ENCODE measurements at places on chromosomes 7 and 10.

DNA sequence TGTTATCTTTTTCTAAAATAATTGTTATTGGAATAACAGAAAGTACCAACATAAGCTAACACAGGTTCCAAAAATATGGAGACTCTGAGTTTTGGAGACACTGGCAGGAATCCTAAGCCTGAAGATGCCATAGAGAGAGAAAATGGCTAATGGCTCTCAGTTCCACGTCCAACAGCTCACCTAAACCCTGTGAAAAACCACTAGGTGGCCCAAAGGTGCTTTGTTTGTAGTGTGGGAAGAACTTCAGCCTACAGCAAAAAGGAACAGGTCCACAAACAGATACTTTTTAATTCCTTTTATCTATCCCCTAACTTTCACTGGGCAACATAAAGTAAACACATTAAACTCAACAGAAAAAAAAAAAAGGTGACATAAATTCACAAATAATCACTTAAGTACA, 272.3 kb downstream of the SEMA3D start:
- DNase-seq = no peak

- DNase-seq = no peak
Observed at GRCh38 chr7:28984217-28984616, 26.1 kb upstream of the TRIL start.

- no peak for DNase-seq
Observed at GRCh38 chr10:116098411-116099022, 174.5 kb downstream of the GFRA1 start.

DNA sequence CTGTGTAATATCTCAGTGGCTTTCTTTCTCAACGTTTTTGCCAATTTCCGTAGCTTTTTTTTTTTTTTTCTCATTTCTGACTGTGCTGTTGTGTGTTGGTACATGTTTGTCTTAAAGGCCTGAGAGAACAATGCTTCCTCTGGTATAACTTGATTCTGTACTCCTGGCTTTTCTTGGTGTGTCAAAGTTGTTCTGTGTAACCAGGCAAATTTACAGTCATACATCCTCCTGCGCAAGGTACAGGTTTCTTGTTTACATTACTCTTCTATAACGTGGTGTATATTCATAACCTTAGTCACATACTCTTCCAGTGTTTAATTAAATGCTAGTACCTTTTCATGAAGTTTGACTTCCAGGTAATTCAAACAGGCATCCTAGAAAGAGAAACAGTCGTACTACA, 8.3 kb upstream of the ARHGAP12 start:
- no peak for DNase-seq

DNA sequence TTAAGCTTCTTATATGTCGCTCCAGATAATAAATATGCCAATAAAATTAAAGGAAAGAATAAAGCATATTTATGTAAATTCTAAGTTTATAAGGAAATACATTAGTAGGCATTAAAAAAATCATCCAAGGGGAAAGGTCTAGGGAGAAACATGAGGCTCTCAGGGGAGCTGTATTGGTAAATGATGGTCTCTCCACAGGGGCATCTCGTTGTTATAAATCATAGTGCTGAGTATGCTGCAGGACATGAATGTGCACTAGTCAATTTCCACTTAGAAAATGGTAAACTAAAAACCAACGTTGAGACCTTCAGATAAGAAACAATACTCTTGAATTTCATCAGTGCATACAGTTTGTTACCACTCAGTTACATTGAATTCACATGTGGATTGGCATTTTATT, 194.0 kb upstream of the AHR start:
- DNase-seq = no peak

- DNase-seq = no peak
Observed at GRCh38 chr7:139887992-139888481, 59.0 kb downstream of the TBXAS1 start.

DNA sequence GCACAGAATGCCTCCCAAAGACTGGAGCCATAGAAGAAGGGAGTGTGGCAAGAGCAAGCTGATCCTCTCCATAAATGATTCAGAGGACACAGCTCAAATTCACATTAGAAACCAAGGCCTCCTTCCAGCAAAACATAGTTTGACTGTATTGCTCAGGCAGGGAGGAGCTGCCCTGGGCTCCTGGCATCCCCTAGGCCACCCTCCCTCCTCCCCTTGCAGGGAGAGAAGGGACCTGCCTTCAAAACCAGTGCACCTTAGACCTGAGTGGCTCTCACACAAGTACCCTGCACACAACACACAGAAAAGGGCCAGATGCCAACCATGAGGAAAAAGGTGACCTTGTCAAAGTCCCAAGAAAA, 64.7 kb downstream of the CREB3L2 start:
- DNase-seq = no peak

- no peak for DNase-seq
Observed at GRCh38 chr10:124990671-124991625, 49.0 kb downstream of the ZRANB1 start.

- no peak for DNase-seq
Observed at GRCh38 chr7:96127746-96128145, 194.2 kb downstream of the SLC25A13 start.

DNA sequence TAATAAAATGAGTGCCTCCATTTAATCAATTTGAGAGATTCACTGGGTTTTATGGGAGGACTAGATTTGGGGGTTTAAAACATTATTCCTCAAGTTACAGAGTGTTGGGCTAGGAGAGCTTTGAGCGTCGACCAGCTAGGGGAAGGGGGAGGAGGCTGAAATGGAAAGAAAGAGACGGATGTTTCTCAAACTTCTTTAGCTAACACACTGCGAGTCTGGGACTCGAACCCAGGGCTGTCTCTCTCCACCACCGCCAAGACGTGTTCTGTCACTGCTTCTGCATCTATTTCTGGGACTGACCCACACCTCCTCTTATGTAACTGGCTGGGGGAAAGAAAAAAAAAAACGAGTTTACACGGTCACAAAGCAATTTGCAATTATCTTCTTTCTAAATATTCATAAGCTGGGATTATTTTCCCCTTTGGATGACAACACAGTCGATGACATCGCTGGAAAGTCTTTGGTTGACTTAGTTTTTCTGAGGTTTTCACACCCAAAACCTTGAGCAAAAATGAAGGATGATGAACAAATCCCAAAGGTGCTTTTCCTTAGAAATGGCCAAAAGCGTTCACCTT, 27.2 kb downstream of the CHST15 start:
- no peak for DNase-seq

GRCh38 chr10:52283174-52283573, 30.9 kb upstream of the DKK1 start:
- no peak for DNase-seq

DNA sequence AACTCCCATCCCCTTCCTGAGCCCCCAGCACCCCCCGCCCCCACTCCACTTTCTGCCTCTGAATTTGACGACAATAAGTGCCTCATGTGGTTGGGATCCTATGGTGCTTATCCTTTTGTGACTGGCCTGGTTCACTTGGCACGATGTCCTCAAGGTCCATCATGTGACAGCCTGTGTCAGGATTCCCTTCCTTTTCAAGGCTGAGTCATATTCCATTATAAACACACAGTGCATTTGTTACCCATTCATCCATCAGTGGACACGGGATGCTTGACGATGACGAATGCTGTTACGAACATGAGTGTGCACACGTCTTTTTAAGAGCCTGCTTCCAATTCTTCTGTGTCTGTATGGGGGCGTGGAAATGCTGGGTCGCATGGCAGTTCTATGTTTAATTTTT, 26.7 kb downstream of the SHH start:
- DNase-seq = no peak

DNA sequence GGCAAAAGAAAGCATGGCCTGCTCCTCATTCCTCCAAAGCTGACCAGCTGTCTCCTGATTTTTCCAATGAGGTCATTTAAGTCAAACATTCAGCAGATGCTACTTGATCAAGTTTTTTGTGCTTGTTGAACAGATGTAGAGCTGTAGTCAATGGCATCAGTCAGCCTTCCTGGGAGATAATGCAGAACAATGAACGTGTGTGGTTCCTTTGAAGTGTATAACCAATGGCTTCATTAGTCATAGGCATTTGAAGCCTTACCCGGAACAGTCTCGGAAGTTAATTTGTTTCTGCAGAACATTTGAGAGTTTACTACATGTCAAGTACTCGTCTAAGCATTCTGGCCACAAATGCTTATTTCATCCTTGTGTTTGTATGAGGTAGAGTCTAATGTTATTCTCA, 227.1 kb downstream of the ADRA2A start:
- DNase-seq = no peak

DNA sequence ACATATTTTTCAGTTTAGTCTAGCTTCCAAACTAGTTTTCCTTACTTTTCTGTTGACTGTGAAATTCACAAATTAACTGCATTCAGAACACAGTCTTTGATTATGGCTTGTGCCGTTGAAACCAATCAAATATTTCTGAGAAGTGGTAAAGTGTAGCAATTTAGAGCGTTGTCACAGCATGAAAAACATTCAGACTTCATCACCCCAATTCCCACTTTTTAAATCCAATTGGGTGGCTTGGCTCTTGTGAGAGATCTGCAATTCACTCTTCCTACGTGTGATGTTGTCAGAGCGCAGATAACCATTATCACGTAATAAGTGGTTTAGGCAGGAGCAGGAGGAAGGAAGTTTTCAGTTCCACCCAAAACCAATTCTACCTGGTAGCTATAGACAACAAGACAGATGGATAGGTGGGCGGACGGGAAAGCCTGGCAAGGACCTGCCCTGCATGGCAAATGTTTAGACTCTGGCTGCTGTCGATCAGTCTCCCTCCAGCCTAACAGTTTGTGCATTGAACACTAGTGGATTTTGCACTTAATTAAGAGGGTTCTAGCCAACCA, 8.9 kb downstream of the COBL start:
- no peak for DNase-seq

DNA sequence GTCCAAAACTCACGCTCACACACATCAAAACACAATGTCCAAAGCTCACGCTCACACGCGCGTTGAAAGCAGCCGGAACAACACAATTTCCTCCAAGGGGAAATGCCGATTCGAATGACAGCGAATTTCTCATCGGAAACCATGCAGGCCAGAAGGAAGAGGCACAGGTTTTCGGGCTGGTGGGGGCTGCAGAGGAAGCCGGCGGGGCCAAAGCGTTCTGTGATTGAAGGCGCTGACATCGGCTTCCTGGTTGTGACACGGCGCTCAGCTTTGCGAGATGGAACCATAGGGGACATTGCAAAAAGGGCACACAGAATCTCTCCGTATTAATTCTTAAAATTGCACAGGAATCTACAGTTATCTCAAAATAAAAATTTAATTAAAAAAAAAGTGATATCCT, 61.3 kb downstream of the FOXL3 start:
- DNase-seq = peak; percentile 43

DNA sequence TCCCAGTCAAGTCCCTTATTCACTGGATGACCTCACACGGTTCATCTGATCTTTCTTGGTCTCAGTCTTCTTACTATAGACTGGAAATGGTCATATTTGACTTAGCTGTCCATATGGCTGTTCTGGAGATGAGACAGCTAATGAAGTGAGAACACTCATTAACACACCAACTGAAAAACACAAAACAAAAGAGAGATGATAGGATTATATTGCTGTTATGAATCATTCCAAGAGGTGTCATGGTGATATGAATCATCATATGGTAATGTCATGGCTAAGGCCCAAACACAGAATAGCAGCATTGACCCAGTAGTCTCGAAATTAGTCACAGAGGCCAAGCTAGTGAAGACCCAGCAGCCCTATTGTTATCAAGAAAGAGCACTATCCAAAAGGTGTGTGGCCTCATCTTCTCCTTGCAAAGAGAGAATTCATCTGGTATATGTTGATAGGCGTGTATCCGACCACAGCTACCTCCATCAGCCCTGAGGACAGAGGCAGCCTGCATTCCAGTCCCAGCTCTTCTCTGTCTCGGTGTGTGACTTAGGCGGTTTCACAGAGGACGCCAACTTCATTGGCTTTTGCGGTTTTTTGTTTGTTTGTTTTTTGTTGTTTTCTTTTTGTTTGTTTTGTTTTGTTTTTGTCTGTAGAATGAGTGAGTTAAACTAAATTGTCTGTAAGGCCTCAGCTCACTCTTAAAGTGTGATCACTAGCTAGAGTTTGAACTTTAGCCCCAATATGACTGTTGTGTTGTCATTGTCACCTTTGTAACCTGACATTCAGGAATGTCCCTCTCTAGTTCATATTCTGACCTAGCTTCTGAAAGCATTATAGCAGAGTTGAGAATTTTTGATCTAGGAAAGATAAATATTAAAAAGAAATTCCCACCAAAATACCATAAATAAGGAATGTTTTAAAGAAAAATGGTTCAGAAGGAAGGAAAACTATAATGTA, 97.4 kb upstream of the PDCD4 start:
- DNase-seq = no peak

- no peak for DNase-seq
Observed at GRCh38 chr10:109105725-109106124, 817.6 kb downstream of the XPNPEP1 start.

GRCh38 chr10:22002591-22003176, 846 bp downstream of the DNAJC1 start:
- no peak for DNase-seq

DNA sequence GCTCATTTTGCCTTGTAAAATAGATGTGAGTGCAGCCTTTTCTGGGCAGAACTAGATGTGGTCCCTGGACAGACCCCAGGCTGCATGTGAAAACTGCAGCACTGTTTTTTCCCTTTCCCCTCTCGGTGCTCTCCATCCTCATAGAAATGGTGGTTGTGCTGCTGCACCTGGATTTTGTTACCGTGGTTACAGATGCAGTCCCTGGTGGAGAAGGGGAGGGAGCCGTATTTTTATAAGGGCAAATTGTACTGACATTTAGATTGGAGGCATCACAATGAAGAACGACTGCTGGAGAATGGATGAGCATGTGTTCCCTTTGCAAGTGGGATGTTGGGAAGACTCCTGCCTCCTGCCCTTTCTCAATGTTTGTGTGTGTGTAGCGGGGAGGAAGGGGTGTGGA, 469.9 kb downstream of the CCSER2 start:
- no peak for DNase-seq

- no peak for DNase-seq
Observed at GRCh38 chr10:129760003-129760315, 204.1 kb downstream of the EBF3 start.

DNA sequence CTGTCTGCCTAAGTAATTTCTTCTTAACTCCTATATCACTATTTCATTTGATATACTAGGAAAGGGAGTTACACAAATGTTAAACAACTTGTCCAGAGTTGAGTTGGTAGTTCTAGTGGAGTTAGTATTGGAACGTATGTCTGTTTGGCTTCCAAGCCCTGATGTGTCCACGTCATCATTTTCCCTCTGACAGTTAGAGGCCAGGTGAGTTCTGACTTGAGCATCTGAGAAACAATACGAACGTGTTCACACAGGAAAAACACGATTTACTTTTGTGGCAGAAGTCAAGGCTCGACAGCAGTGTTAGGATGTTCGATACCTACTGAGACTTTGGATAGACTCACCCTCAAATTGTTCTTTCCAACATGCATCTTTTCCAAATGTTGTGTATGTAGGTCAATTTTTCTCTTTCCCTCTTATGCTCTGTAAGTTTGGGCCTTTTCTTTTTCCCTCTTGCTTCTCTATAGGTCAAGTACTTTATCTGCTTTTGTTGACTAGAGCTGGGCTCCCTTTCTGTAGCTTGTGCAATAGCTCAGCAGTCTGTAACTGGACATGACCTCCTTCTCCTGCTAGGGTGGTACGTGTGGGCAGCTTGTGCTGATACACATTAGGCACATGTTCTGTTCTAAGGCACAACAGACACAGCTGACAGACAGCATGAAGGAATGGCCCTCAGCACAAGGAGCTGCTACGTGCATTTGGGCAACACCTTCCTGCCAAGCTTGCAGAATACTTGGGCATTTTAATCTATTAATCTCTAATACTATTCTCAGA, 222.9 kb downstream of the PTEN start:
- no peak for DNase-seq
